Activated T-helper 1 cell treated with Interleukin-2 at 50 U/mL for 16 hours (primary cell): ENCODE measurements at places on chromosomes 5 and 9.
A peak's percentile ranks its signal among the peaks of the same experiment; 100 is the strongest.

DNA sequence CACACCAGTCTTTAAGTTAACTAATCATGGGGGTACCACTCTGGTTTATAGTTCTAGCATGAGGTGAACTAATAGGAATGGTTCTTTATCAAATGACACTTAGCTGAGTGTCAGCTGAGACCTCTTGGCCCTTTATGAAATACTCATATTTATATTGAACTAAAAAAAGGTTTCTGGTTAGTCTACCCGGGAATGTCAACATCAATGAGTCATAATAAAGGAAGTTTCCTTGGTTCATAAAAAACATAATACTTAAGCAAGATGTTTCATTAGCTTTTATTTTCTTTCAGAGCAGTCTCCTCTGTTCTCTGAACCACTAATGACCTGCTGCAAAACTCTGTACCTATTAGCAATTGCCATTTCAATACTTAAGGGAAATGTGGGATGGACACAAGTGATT is 13.7 kb downstream of the DAB2 start:
- DNase-seq: no peak

DNA sequence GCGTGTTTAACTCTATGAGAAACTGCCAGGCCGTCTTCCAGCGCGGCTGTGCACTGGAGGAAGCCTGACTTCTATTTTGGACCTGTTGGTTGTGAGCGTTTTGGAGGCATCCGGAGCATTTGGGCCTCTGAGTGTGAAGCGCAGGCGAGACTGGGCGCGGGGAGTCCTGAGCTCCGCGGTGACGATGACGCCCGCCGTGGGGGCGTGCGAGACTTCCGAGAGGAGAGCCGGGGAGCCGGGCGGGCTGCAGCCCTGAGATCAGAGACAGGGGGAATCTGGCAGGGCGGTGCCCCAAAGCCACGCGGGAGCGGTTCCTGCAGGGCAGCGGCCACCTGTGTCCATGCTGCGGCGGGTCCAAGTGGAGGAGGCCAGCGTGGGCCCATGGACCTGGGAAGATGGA is 47.4 kb downstream of the NTNG2 start:
- no peak for DNase-seq

- DNase-seq: peak; percentile 42
Measured at GRCh38 chr5:126422994-126423788, at the start of gene GRAMD2B. Gene GRAMD2B (plus strand): TSS chr5:126423409. CDS start chr5:126423607, 198 bp downstream.

DNA sequence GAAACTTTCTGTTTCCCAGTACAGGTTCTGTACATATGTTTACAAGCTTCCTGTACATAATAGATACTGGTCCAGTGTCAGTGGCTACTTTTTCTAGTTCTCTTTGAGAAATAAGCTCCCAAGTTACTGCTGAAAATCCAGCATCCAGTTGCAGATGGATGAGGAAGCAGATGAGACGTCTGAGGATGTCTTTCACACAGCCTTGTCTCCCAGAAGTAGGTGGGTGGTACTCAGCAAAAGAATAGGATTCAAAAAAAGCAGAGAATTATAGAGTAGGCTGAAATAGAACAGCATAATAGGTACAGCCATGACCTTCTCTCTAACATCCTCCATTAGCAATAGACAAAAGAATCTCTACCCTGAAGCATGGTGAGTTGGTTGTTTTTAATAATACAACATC is 77.7 kb downstream of the BRINP1 start:
- no peak for DNase-seq

GRCh38 chr9:76654575-76654974 is 109.7 kb upstream of the PCA3 start:
- no peak for DNase-seq
